ENCODE measurements at places on chromosomes 3 and 15. TPM values are rescaled to one million over a fixed set of nuclear protein-coding genes. Genes with fewer than 3 reads are reported as not detected.

The SYNPR gene
- total RNA-seq, result 2.6 TPM

The SERINC4 gene
- not detected for total RNA-seq

DNA sequence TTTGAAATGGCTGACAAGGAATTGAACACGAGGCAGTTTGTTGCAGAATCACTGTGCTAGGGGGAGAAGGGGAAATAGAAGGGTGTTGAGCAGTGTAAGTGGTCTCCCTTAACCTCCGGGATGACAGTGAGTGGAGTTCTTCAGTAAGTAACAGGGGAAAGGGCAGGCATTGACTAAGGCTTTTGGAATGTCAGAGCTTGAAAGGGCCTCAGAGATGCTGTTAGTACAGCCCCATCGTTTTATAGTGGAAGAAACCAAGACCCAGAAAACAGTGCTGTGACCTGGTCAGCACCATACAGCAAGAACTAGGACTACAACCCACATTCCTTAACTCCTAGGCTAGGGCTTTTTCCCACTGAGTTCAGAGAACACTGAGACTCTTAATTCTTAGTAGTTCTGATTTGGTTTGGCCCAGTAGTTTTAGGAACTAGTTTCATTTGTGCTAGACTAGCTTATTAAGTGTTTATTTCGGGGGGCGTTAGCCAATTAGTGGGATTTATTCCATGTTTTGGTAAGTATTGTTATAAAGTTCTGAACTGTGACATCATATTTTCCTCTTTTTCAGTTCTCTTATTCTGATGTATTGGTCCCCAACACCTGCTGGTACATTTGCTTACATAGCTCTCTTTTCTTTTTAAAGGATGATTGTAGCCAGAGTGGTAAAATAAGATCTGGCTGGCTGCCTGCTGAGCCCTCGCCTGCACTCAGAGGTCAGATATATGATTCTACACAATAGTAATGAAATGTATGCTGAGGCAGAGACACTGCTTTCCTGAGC lies 34.2 kb downstream of the RAB11A start:
- no peak for DNase-seq

The CEP19 gene
- 2.3 TPM for total RNA-seq

- no peak for DNase-seq
These were observed 5.8 kb downstream of the ACKR2 start for GRCh38 chr3:42814914-42815507.

DNA sequence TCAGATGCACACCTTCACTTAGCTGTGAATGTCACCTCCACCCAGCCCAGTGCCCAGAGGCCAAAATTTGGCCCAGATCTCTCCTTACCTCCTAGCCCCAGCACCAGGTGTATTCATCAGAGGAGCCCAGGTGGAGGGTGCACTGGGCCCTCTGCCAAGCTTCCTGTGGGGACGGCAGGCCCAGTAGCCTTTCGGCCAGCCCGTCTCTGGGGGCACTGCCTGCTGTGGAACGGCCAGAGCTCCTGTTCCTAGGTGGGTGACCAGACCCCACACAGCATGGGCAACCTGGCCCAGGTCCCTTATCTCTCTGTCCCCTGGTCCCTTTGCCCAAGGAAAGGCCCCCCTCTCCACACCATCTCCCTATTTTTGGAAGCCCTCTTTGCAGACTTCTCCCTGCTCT lies 67.8 kb downstream of the AAGAB start:
- no peak for DNase-seq

- peak; percentile 25 for DNase-seq
These were observed 854.1 kb downstream of the ROBO1 start for GRCh38 chr3:78913711-78914110.

GRCh38 chr15:22873841-22874240 lies 35.4 kb downstream of the NIPA2 start:
- DNase-seq, result no peak

DNA sequence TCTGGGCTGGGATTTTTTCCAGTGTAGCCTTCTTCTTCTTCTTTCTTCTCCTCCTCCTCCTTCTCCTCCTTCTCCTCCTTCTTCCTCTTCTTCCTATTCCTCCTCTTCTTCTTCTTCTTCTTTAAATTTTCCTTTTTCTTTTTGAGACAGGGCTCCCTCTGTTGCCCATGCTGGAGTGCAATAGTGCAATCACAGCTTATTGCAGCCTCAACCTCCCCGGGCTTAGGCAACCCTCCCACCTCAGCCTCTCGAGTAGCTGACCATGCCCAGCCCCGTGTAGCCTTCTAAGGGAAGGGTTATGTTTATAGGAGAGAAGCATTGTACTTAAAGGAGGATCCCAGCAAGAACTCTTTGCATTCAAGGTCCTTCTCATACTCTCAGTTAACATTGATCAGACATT lies 24.0 kb upstream of the MYO1E start:
- DNase-seq, result no peak

DNA sequence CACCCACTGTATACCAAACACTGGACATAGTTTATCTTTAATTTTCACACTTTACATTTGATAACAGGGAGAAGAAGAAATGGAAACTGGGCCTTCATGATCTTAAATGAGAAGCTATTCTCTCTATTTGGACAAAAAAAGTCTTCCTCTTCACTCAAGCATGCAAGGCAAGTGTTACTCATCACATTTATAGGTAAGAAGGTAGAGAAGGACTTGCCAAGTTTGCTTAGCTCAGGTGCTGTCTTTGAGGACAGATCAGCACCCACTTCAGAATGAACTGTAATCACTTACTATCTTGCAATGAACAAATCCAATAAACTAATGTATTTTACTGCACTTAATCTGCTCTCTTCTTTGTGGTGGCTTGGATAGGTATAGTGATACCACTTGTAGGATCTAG lies 1.1 kb upstream of the MYH15 start:
- no peak for DNase-seq

- DNase-seq, result peak; percentile 73
These were observed 16.1 kb upstream of the AHSG start for GRCh38 chr3:186596568-186597287.

The C3orf85 gene
- not detected for total RNA-seq

- no peak for DNase-seq
These were observed 1016.0 kb downstream of the MCTP2 start for GRCh38 chr15:95247071-95247984.

The IL17RC gene
- 12.6 TPM for total RNA-seq

DNA sequence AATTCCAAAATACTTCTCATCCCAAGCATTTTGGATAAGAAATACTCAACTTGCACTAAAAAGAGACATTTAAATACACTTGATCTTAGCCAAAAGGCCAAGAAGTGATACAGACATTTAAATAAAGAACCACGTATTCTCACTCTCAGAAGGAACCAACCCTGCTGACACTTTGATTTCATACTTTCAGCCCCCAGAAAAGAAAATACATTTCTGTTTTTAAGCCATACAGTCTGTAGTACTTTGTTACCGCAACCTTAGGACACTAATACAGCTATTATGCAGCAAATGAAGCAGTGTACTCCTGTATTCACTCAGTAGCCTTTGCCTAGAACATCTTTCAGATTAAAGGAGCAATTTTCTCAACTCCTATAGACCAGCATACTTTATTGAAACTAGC lies 86.7 kb downstream of the TBC1D5 start:
- DNase-seq, result no peak

- DNase-seq, result peak; percentile 21
These were observed 37.5 kb upstream of the CLRN1 start for GRCh38 chr3:151009981-151010380.

GRCh38 chr15:63575312-63575711 lies 21.9 kb upstream of the FBXL22 start:
- no peak for DNase-seq

GRCh38 chr3:174089592-174089991 lies 692.0 kb downstream of the NLGN1 start:
- no peak for DNase-seq
